Left renal cortex interstitium (tissue), 4 donors: ENCODE measurements at places on chromosomes 1 and 21.
A peak's percentile ranks its signal among the peaks of the same experiment; 100 is the strongest.

DNA sequence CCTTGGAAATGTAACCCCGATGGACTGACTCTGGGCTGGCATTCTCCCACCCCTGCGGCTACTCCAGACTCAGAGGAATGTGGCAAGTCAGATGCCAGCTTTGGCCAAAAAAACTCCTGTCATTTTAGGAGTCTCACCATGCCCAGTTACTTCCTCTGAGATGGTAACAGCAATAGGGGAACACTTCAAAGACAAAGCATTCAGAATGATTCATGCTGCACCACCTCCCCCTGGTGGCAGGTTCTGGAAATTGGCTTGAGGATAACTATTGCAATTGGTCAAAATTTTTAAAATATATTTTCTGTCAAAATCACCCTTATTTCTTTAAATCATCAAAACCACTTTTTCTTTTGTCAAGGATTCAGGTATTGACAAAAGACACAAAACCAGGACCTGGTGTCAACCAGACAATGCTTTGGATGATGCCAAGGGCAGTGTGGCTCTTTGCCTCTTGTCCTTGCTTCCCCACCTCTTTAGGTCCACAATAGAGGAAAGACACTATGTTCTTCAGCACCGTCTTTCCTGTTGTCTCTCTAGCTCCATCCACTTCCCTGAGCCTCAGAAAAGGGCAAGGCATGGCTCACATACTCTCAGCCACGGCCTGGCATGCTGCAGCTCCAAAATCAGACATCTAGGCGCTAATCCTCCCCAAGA lies 9.9 kb upstream of the CDCA8 start:
- DNase-seq, result no peak

- no peak for DNase-seq
These were observed 88.5 kb downstream of the BEND5 start for GRCh38 chr1:48688102-48688760.

DNA sequence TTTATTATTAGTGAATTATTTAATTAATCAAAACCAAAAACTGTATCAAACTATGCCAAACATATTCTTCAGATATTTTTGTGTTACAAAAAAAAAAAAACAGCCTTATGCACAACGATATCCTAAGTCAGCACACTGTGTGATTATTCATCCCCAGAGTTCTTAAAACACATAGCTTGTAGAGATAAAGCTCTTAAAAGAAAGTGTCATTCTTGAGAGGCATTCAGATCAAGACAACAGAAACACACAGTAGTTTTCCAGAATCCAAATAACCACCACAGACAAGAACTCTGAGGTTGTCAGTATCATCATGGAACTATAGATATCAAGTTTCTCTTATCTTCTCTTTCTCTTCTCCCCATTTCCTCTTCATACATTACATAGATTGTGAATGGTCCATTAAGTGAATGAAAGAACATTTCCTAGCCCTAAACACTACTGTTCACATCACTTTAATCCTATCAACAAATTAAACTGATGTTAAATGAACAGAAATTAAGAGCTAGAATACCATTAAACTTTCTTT lies 13.5 kb downstream of the ZZZ3 start:
- DNase-seq, result no peak

- no peak for DNase-seq
These were observed 61.4 kb upstream of the LRRN2 start for GRCh38 chr1:204746838-204747442.

DNA sequence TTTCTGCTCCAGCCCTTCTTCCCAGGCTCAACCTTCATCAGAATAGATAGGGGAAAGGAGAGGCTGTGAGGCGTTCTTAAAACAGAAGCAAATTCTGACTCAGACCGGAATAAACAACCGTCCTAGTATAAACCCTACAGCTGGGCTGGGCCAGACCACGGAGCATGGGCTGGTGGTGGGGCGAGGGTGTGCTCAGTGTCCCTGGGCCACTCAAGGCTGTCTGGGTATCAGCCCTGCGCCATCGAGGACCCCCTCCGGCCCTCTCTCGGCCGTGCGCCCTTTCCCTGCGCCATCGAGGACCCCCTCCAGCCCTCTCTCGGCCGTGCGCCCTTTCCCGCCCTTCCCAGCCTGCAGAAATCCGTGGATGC lies 36.0 kb downstream of the CAPN2 start:
- no peak for DNase-seq

DNA sequence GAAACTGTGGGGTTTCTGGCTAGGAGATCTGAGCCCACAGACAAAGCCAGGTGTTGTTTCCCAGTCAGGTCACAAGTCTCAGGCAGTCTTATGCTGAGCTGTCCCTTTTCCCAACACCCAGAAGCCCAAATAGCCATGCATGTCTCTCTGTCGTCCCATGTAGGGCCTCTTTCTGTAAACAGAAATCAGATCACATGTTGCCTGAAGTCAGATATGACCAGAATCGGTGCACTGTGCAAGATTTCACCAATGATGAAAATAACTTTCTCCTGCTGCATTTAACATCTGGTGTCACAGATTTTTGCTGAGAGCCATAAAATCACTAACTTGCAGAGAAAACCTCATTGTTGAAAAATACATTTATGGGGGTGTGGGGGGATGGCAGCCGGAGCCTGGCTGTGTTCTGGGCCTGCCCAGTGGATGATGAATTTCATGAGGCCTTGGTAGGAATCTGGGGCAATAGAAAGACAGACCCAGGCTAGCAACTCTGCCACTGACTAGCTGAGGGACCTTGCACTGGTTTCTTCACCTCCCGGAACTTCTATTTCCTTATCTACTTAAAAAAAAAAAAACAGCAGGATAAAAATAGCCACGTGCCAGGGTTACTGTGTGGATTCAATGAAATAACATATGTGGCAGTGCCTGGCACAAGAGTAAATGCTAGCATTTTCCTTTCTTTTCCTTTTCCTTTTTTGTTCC lies 158.8 kb upstream of the NFIA start:
- DNase-seq, result no peak

DNA sequence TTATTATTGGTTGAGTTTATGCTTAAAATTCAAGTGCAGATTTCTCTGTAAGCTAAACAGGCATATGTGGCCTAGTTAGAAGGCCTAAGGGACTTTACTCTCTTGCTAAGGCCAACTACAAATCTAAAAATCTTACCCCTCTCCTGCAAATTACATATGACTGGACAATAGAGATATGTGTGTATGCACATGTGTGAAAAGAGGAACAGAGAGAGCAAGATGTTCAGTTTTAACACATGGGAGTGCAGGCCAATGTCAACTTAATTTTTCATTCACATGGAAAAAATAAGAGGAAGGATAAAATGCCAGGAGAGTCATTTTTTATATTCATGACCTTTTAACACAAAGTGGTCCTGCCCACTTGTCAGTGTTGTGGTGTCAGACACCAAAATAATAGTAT lies 8.5 kb downstream of the OR10K2 start:
- DNase-seq, result no peak

GRCh38 chr1:1020415-1021009 lies 592 bp downstream of the AGRN start:
- DNase-seq, result no peak

DNA sequence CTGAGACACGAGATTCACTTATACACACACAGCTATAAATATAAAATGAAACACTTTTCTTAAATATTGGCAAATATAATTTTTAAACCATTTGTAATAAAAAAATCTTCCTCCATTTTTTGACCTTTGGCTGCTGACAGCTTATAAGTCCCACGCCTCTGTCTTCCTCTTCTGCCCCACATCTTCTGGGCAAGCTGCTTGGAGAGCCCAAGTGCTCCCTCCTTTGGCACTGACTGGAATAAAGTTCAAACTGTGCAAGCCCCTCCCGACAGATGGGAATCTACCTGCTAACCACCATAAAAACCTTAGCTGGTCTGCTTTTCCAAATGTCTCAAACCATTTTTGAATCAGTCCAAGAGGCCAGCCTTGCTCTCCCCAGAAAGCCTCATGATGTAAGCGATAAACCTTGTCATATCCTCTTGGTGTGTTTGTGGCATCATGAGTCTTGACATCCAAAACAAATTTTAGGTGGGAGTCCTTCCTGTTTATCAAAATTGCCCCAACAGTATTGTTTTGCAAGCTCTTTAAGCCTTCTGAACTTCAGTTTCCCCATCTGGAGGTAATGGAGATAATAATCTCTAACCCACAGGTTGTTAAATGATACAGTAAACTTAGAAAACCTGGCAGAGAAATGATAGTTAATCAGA lies 99.8 kb downstream of the SNX7 start:
- DNase-seq, result no peak

DNA sequence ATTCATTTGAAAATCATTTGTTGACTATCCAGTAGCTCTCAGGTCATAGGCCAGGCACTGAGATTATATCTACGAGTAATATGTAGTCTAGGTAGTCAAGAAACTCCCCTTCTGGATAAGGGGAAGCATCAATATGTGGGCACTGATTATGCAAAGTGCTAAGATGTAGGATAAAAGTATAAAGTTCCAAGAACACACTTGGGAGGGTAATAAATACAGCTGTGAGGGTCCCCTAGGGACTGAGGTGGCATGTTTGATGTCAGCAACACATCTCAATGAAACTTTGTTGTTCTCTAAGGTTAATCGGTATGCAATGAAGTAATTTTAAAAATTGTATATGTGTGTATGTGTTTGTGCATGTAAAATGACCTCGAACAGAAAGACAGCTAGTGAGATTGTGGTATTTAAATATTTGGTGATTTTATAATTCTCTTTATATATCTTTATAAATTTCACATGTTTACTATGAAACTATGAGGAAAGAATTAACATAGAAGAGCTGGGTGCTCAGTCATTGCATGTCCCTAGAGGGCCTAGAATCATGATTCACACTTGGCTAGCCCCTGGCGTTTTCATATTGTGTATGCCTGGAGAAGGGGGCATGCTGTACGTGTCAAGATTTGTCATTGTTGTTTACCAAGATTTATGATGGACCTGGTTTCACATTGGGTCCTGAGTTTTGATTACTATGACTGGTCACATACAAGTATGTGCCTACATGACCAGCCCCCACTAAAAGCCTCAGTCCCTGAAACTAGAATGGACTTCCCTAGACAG lies 140.1 kb upstream of the DUSP10 start:
- no peak for DNase-seq

DNA sequence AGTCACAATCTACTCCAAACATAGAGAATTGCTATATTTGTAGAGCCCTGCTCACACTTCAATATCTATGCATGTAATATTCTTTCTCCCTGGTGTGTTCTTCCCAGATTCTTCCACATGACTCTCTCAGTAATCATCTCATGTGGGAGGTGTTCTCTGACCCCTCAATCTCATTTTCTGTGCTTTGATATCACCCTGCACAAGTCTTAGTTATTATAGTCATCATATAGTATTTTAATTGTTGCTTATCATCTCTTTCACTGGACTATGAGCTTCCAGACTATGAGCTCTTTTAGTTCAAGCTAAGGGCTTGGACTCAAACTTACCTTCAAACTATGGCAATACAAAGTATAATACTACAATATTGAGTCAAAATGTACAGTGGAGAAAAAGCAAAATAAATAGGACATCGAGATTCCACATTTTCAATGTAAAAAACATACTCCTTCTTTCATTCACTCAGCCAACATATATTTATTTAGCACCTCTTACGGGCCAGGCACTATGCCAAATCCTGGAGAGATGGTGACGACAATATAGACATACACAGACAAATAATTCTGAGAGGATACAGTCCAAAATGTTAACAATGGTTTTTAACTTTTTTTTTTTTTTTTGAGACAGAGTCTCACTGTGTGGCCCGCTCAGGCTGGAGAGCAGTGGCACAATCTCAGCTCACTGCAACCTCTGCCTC lies 12.7 kb downstream of the TESK2 start:
- no peak for DNase-seq

DNA sequence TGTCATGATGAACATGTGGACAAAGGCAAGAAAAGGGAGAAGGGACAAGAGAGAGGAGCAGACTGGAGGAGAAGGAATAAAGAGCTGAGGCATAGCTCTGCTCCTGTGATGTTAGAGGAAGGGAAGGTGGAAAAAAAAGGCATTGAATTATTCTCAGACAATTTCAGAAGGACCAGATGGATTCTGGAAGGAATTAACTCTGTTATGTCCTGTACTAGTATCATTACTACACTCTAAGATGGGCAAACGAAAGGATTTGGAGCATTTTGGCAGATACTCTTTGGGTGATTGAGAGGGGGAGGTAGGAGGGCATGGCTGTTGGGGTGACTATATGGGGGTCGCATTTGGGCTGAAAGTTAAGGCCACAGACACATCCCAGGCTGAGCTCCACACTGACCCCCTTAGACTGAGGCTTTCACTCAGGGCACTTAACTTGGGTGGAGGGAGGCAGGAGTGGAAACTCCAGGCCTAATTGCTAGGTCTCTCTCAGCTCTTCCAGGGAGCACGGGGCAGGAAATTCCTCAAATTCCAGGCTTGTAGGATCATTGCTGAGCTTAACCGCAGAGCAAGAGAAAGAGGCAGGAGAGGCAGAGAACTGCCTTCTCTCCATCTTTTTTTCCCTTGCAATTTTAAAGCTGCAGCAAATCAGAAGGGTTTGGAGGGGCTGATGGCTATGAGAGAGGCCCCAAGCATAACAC lies 25.9 kb downstream of the KIRREL1 start:
- no peak for DNase-seq

GRCh38 chr21:30340714-30341573 lies 3.5 kb upstream of the KRTAP27-1 start:
- DNase-seq, result peak; percentile 28
